ENCODE measurements at places on chromosomes 2 and 18.

- no peak for DNase-seq
Measured at GRCh38 chr2:97952357-97952756, 43.4 kb downstream of the TMEM131 start.

- DNase-seq = no peak
Measured at GRCh38 chr2:111706481-111707001, 177.5 kb downstream of the ANAPC1 start.

DNA sequence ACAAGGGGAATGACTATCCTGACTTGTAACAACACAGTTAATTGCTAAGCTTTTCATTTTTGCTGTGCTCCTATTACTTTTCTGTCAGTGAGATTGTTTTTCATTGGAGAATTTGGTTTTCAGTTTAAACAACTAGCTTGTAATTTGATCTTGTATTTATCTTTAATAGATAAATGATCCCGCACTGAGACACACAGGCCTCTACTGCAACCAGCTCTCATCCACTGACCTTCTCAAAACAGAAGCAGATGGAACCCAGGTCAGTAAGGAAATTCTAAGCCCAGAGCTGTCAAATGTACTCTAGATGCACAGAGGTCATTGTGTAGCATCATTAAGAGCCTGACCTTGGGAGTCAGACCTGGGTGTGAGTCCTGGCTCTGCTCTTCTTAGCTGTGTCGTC is 30.7 kb downstream of the PTRHD1 start:
- no peak for DNase-seq

DNA sequence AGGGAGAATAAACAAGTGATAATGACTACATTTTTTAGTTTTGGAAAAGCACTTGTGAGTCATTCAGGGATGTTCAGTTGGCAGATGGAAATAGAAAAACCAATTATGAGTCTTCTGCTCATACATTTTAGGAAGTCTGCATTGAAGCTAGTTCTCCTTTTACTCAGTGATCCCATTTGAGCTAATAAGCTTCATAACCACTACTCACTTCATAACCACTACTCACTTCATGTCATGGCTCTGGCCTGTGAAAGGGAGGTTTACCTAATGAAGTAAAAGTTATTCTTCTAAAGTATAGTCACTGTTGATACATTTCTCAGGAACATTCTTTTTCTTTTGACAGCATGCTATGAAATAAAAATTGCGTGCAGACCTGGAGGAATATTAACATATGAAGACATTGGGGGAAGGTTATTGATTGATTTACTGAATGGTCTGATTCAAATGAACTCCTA is 948.7 kb downstream of the TSN start:
- no peak for DNase-seq

DNA sequence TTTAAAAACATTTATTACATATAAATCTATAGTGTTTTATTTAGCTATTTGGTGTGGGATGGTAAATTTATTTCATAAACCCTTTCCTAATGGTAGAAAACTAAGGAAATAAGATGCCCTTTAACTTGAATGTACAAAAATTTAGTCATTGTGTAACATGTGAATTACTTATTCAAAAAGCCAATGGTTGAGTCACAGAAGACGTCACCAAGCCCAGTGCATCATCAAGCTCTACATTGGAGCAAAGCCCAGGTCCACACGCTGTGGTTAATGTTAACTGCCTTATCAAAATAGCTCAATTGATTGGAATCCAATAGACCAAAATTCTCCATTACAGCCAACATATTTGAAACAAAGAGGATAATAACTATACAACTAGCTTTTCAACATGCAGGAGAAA is 145.5 kb upstream of the LYPD1 start:
- DNase-seq = no peak

- no peak for DNase-seq
Measured at GRCh38 chr18:28961669-28962228, 784.8 kb upstream of the CDH2 start.

DNA sequence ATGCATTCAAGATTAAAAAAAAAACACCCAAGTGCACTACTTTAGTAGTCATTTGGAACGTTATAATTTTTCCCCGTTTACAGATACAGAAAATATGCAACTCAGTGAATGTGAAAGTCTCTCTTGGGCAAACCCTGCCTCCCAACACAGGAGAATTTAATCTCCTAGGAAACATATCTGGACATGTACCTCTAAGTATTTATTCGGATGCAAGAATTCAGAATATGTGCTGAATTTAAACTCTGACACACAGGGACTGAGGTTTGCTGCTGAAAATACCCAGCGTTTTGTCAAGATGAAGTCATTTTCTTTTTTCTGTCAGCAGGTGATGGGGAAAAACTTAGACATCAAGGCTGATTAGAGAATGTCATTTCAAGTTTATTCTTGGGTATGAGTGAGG is 105.4 kb downstream of the ACKR3 start:
- DNase-seq = no peak

DNA sequence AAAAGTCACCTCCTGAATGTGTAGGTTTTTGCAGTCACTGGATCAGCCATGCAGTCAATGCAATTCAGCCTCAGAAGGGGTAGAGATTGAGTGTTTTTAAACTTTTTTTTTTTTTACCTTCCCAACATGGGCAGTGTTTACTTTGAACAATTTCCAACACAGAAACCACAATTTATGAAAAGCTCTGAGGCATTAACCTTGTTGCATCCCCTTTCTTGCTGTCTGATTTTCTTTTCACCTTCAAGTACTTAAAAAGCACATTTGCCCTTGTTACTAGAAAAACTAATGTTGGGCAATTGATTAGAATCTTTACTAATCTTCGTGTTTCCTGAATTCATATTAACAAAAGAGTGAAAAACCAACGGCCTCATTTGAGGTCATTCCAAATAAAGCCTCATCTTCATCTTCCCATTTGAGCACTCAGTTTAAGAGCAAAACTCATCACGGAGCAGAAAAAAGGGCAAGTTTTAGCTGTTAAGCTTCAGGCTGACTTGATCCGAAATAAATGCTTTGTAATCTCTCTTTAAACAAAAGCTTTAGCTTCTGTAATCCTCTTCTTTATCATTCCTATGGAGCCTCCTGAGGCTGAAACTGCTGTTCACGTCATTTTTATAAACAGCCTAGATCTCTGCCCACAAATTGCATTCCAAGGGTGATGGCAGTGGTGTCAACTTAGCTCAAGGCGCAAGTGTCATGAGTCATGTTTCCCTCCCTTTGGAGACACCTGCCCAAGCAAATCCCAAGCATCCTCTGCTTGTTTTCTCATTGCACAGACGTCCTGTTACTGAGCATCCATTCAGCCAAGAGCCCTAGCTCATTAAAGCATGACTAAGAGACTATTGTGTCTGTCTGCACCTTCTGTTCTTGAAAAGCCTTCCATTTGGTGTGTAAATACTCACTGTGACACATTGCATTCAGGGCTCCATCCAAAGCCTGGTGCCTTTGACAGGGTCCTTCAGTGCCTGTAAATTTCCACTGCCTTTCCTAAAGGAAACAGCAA is 107.7 kb downstream of the HNMT start:
- no peak for DNase-seq

- DNase-seq = no peak
Measured at GRCh38 chr2:17878281-17879136, at the start of gene KCNS3. TSS of gene KCNS3 (plus strand) at chr2:17878667. CDS start at chr2:17931009, 52,342 bp downstream.

- DNase-seq = no peak
Measured at GRCh38 chr2:194539425-194539824, 1117.6 kb upstream of the SLC39A10 start.

- no peak for DNase-seq
Measured at GRCh38 chr2:127388423-127389164, 819 bp upstream of the MAP3K2 start.

- no peak for DNase-seq
Measured at GRCh38 chr18:46008531-46008930, 41.4 kb upstream of the EPG5 start.

DNA sequence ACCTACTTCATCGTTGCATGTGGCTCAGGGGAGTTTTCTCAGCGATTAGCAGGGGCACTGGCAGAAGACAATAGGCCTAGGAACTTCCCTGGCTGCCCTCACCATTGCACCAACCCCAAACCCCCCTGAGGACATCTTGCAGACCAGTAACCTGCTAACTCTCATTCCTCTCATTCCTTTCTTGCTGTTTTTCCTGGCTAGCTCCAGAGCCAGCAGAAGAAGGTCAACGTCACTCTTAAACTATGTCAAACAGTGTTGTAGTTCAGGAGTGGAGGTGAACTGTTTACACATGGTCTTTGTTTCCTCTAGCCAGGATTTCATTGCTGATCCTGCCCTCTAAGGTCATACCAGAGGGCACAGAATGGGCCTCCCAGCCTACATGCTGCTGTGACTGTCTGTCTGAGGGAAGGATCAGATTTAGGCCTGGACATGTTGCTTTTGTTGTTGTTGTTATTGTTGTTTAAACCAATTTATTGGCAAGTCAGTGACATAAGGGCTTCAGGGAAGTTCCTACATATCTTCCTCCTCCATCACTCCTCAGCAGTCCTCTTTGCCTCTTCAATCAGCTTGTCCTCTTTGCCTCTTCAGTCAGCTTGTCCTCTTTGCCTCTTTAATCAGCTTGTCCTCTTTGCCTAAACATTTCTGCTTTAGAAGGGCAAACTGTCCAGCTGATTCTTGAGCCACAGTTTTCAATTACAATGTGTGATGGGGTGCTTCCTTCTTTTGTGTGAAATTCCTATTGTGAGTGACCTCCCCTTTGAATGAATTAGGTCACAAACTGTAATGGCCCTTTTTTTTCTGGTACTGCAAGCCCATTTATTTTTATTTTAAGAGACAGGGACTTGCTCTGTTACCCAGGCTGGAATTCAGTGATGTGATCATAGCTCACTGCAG is 471.9 kb upstream of the TNP1 start:
- no peak for DNase-seq

- DNase-seq = no peak
Measured at GRCh38 chr2:77713412-77713811, 191.2 kb upstream of the LRRTM4 start.

DNA sequence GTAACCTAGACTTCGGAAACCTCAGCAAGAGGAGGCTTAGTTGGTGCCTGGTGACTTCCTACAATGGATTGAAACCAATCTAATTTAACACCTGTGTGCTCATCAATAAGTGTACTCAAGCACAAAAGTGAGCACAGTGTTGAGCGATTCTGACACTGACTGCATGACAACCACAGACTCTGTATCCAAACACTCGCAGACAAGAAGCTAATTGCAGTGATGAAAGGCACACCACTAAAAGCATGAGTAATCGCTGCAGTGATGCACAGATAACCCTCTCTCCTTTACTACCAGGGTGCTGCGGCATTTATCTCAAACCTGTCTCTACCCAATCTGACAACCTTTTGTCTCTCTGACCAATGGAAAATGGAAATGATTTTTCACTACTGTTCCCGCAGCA is 168.1 kb downstream of the AFF3 start:
- DNase-seq = no peak

DNA sequence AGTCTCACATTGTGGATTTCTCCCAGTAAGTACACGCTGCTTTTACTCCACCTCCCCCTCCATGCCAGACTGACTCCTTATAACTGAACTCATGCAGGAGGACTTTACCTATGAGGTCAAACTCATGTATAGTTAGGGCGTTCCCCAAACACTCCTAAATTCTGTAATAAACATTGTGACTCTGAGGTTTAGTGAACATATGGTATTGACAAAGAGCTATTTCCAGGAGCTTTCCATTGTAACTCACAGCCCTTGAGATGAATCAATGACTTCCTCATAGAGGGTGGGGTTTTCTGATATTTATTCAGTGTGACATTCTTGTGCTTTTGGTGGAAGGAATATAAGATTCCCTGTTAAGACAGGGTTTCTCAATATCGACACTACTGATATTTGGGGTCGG is 337.4 kb upstream of the SLC14A2 start:
- no peak for DNase-seq

- DNase-seq = no peak
Measured at GRCh38 chr18:76385681-76385975, 109.4 kb downstream of the ZNF516 start.

DNA sequence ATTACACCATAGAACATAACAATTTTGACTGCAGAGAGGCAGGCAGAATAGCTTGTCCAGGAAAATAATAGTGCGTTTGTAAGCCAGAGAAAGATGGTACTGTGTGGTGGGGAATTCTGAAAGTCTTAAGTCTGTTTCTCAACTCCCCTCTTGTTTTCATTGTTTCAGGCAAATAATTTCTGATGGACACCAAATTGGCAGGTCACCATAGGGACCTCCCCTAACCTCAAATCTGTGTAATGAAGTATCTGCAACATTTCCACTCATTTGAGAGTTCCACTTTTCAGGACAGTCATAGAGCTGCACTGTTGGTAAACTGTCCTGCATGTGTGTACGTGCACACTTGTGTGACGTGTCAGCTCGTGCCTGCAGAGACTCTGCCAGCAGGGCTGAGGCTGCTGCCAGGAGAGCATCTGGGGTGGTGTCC is 195.6 kb downstream of the AGAP1 start:
- DNase-seq = no peak

DNA sequence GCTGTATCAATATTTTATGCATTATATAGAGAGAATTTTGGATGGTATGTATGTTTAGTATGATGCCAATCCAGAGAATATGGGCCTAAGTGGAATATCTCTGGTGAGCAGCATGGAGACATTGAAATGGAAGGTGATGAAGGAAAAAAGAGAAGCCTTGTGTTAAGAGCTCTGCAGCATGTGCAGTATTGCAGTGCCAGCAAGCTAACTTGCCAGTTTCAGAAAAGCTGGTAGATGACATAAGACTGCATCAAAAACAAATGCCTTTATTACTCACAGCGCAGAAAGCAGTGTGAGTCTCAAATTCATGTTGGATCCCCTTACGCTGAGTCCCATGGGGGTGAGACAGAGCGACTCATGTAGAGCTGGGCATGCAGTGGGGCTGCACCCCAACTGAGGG is 280.2 kb downstream of the CTNNA2 start:
- no peak for DNase-seq

GRCh38 chr18:48889115-48889941 is 61.4 kb downstream of the SMAD7 start:
- DNase-seq = no peak

DNA sequence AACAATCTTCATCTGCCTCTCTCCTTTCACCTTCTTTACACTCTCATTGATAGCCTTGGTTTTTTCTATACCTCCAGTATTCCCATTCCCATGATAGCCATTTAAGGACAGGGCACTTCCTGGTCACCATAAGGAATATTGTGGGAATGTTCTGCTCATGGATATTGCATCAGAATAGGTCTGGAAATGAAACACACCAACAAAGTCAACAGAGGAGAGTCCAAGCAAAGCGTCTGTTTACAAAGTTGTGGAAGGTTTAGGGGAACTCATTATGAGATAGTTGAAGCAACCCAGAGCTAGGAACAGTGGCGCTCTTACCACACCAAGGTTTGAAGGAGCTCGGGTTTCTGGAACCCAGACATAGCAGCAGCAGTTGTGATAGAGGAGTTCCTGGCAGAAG is 150.3 kb upstream of the TNP1 start:
- DNase-seq = no peak

DNA sequence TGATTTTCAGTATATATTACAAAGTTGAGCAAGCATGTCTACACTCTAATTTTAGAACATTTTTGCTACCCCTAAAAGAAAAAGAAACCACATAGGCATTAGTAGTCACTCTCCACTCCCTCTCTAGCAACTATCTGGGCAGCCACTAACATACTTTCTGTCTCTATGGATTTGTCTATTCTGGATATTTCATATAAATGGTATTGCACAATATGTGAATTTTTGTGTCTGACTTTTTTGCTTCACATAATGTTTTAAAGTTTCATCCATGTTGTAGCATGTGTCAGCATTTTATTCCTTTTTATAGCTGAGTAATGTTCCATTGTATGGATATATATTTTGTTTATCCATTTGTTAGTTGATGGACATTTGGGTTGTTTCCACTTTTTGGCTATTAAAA is 232.5 kb upstream of the CTAGE1 start:
- no peak for DNase-seq

- DNase-seq = no peak
Measured at GRCh38 chr2:185456517-185456916, 282.1 kb upstream of the FSIP2 start.

Measured in T-helper 2 cell (primary cell).